GM18507 (cell line): ENCODE measurements at places on chromosomes 1 and 21.

GRCh38 chr1:240928265-240928664 is 316.3 kb upstream of the GREM2 start:
- no peak for DNase-seq

- DNase-seq, result no peak
Observed at GRCh38 chr1:217193151-217193550, 437.7 kb downstream of the GPATCH2 start.

DNA sequence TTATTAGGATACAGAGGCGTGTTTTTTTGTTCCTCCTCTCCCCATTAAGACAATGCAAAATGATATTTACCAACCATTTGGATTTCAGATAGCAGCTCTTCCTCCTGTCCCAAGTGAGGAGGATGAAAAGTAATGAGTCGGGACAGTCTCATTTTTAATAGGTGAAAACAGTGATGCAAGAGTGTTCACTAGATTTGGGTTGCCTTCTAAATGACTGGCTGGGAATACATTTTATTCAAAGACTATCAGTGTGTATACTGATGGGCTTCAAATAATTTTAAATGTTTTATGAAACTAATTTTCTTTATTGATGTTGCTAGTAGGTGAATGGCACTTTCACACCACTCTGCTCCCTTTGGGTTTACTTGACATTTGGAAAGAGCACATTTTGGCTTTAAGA is 2.1 kb downstream of the RCOR3 start:
- DNase-seq, result no peak

DNA sequence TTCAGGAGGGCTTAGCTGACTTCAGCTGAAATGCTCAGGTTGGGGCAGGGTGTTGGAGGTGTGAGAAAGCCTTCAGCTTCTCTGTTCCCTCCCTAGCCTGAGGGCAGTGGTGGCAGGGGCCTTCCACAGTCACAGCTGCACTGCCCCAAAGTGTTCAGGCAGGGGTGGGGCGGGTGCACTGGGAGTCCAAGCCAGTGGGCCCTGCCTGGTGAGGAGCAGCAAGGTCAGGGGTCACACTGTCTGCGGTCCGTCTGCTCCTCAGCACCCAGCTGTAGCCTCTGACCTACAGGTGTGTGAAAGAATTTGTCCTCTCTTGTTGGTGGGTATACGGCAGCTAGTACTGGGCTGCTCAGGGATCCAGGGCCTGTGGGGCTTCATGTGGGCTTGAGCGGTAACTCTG is 490.4 kb upstream of the NCAM2 start:
- no peak for DNase-seq

- DNase-seq, result no peak
Observed at GRCh38 chr1:55275151-55275748, 60.1 kb upstream of the USP24 start.

- no peak for DNase-seq
Observed at GRCh38 chr1:182676274-182676673, 8.1 kb downstream of the RGS8 start.

- no peak for DNase-seq
Observed at GRCh38 chr1:173427146-173428054, 49.7 kb upstream of the PRDX6 start.

DNA sequence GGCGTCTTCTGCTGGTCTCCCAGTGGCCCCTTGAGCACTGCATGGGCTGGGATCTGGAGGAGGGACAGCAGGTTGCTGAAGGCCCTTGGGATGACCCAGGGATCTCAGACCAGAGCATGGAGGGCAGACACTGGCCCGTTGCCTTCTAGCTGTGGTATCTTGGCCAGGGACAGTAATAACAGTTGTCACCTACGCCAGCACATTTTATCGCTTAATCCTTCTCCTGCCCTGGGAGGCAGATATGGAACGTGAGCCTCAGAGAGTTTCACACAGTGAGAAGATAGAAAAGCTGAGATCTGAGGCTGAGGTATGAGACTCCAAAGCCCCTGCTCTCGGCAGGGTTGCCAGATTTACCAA is 40.1 kb upstream of the RD3 start:
- DNase-seq, result no peak

DNA sequence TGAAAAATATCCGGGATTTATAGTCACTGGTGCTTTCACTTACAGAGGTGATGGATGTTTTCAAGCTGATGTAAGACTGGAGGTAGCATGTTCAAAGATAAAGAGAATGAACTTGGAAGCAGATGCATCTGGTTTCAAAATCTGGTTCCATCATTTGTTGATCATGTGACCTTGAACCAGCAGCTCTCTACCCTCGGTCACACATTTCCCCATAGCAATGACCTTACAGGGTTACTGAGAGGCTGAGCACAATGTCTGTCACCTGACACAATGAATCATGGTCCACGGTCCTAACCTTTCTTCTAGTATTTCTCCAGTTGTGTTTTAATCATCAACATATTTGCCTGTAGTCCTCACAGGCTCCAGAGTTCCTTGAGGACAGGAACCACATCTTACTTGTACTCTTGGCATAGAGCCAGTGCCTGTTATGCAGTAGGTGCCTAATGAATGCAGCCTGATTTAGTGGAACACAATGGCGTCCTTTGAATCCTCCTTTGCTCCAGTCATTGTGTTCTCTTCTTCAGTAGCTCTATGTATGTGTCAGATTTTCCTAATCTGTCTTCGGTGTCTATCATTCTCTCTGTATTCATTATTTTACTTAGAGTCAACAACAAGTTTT is 667.3 kb downstream of the PTPRU start:
- DNase-seq, result no peak

DNA sequence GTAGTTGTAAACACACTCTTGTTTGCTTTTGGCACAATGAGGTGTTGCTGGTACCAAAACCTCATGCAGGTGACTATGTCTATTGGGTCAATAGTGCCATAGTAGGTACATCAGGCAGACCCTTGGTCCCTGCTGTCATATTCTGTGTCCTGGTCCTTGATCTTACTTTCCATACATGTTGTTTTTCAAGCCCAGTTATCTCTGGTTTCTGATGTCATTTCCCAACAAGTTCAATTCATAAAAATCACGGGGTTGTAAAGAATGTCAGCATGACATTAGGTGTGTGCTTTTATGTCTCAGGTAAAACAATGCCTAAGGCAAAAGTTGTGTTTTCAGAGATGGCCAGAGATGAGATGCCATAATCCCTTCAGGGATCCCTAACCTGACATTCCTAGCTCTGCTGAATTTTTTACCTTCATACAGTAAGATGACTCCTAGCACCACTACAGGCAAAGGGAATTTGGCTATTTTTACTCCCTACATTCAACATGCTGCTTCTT is 390.3 kb upstream of the PKN2 start:
- DNase-seq, result no peak

DNA sequence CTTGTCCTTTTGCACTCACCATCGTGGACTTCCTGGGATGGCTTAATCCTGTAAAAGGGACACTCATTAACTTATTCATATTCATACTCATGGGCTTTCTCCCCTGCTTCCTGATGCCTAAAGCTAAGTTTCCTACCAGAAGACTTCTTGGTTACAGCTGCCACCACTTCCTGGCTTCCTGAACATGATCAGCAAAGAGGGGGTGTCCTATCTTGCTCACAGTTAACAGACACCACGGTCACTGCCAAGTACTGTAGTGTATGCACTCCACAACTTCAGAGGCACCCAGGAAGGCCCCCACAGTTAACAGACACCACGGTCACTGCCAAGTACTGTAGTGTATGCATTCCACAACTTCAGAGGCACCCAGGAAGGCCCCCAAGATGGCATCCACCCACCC is 177.8 kb downstream of the SIPA1L2 start:
- DNase-seq, result no peak

GRCh38 chr1:150187560-150187931 is 37.8 kb downstream of the PLEKHO1 start:
- no peak for DNase-seq

DNA sequence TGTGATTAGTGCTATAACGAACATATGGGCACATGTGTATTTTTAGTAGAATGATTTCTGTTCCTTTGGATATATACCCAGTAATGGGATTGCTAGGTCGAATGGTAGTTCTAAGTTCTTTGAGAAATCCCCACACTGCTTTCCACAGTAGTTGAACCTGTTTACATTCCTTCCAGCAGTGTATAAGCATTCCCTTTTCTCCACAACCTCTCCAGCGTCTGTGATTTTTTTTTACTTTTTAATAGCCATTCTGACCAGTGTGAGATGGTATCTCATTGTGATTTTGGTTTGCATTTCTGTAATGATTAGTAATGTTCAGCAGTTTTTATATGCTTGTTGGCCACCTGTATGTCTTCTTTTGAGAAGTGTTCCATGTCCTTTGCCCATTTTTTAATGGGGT is 81.8 kb upstream of the SLC44A3 start:
- no peak for DNase-seq

- no peak for DNase-seq
Observed at GRCh38 chr21:40635391-40635790, 211.6 kb downstream of the DSCAM start.

DNA sequence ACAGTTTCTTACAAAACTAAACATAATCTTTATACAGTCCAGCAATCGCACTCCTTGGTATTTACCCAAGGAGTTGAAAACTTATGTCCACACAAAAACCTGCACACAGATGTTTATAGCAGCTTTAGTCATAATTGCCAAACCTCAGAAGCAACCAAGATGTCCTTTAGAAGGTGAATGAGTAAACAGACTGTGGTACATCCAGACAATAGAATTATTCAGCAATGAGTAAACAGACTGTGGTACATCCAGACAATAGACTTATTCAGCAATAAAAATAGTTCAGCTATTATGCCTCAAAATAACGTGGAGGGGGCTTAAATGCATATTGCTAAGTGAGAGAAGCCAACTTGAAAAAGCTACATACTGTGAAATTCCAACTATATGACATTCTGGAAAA is 87.0 kb upstream of the GALNT2 start:
- no peak for DNase-seq
